ENCODE measurements at places on chromosomes 7 and 10.
A peak's percentile ranks its signal among the peaks of the same experiment; 100 is the strongest.

GRCh38 chr7:51067757-51068156 is 248.9 kb downstream of the COBL start:
- peaks cover 5% of the 10 kb centered on the region for H3K4me1 ChIP-seq
- H3K36me3 ChIP-seq, result no peaks in the 10 kb centered on the region
- no peak for DNase-seq
- no peak overlapping the region for H3K27ac ChIP-seq
- peaks cover 5% of the 10 kb centered on the region for H3K27me3 ChIP-seq

- peaks cover 7% of the 10 kb centered on the region for H3K4me1 ChIP-seq
- H3K27me3 ChIP-seq, result no peaks in the 10 kb centered on the region
- DNase-seq, result no peak
These were observed 23.5 kb upstream of the PPP3CB start for GRCh38 chr10:73519336-73519735.

DNA sequence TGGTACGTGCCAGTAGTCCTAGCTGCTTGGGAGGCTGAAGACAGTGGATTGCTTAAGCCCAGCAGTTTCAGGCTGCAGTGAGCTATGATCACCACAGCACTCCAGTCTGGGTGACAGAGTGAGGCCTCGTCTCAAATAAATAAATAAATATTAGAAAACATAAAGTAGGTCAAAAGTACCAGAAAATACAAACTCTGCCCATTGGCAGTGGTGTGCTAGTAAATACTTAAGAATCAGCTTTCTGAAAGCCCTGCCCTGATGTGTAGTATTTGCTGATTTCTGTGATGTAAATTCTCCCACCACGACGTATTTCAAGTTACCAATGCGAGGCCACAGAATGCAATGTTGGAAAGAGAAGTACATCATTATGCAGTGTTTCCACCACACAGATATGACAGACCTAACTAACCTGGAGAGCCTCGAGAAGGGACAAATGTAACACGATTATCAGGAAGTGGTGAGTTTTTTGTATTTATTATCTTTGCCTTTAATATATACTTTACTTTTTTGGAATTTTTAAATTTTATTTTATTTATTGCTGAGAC is 11.8 kb upstream of the MAP3K8 start:
- no peaks in the 10 kb centered on the region for H3K27me3 ChIP-seq
- H3K4me1 ChIP-seq, result peaks cover 18% of the 10 kb centered on the region
- H3K27ac ChIP-seq, result no peak overlapping the region

DNA sequence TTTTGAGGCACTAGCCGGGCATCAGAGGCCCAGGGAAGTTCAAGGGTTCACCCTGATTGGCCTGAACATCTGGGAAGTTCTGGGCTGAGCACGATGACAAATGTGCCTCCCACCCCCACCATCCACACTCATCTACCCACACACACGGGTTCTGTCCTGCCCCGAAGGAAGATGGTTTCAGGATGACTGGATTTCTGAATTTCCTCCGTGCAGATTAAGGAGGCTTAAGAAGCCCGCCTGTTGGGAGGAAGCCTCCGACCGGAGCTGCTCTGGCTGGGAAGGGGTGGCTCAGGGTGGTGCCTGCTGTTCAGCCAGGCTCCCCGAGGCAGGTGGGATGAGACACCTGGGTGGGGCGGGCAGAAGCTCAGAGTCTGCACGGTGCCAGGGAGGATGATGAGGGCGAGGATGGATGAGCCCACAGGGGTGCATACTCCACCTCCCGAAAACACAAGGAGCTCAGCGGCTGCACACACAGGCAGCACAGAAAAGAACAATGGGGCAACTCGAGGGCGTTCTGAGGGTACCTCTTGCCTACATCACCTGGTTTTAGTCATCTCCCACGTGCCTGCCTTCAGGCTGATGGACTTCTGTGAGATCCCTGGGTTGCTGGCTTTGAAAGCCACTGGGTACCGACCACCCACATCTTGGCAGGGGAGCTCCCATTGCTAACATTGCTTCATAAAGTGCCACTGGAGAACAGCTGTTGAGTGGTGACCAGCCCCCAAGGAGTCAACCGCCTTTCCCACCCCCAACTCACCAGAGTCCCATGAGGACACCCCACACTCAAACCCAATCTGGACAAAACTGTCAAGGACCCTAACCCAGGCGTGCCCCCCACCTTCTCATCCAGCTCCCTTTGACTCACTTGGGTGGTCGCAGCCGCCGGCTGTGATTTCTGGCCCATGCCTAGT is 41.2 kb downstream of the CALML3 start:
- peaks cover 6% of the 10 kb centered on the region for H3K36me3 ChIP-seq
- peaks cover 32% of the 10 kb centered on the region for H3K4me1 ChIP-seq
- H3K27me3 ChIP-seq, result no peaks in the 10 kb centered on the region
- no peak for DNase-seq
- peak overlapping the region; percentile 39 for H3K4me3 ChIP-seq

DNA sequence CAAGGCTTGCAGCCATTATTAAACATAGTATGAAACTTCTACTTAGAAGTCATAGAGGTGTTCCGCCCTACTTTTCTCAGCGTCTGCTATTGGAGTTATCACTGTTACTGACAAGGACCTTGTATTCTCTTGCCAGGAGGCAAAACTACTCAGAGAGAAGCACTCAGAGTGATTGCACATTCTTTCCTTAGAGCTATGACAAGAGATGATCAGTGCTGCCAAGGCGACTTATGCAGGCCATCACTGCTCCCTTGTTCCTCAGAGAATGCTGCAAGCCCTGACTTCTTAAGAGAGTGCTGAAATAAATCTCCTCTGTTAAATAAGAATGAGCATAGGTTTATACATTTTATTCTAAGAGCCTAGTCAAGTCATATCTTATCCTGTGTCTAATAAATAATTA is 534.6 kb upstream of the PHF14 start:
- H3K27ac ChIP-seq, result no peak overlapping the region
- no peak overlapping the region for H3K4me3 ChIP-seq
- no peaks in the 10 kb centered on the region for H3K27me3 ChIP-seq
- no peaks in the 10 kb centered on the region for H3K36me3 ChIP-seq

DNA sequence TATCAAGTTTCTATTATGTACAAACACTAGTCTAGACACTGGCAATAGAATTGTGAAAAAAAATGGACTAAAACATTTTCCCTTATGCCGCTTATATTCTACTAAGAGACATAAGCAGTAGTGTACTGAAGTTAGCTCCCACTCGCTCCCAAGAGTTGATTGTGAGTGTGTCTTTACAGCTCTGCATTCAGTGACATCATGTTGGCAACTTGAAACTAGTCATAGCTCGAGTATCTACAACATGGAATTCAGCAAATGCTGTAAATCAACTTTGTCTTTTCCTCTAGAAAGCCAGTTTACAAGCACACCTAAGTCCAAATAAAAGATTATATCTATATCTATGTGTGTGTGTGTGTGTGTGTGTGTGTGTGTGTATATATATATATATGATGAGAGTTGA is 58.8 kb upstream of the MAGI2 start:
- H3K4me1 ChIP-seq, result no peaks in the 10 kb centered on the region
- H3K4me3 ChIP-seq, result no peak overlapping the region
- H3K27me3 ChIP-seq, result no peaks in the 10 kb centered on the region
- no peak for DNase-seq

- H3K27ac ChIP-seq, result no peak overlapping the region
- no peaks in the 10 kb centered on the region for H3K36me3 ChIP-seq
- no peaks in the 10 kb centered on the region for H3K4me1 ChIP-seq
- no peak for DNase-seq
- peaks cover 41% of the 10 kb centered on the region for H3K27me3 ChIP-seq
- H3K4me3 ChIP-seq, result no peak overlapping the region
These were observed 20.0 kb downstream of the LAMB1 start for GRCh38 chr7:107982918-107983389.

- H3K4me3 ChIP-seq, result no peak overlapping the region
- H3K27me3 ChIP-seq, result peaks cover 61% of the 10 kb centered on the region
- peaks cover 2% of the 10 kb centered on the region for H3K36me3 ChIP-seq
These were observed 134.5 kb upstream of the RET start for GRCh38 chr10:42942279-42942950.

- no peaks in the 10 kb centered on the region for H3K36me3 ChIP-seq
- H3K4me1 ChIP-seq, result no peaks in the 10 kb centered on the region
- no peak overlapping the region for H3K4me3 ChIP-seq
- no peak for DNase-seq
- H3K27me3 ChIP-seq, result no peaks in the 10 kb centered on the region
These were observed 816.4 kb downstream of the GRM8 start for GRCh38 chr7:126436213-126436868.

DNA sequence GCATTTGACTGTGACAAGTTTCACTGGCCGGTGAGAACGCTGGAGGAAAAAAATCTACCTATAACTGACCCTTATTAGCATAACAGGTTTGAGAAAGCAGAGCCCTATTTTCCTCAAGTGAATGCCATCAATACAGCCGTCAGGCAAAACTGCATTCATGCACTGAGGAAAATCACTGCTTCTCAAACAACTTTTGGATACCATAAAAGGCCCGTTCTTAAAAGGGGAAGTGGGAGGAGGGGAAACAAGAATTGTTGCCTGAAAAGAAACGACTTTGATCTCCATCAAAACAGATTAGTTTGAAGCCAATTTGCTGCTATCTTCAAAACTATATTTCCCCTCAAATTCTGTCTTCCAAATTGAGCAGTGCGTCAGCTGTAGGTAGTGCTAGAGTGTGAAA is 670.6 kb downstream of the PCDH15 start:
- no peaks in the 10 kb centered on the region for H3K4me1 ChIP-seq
- DNase-seq, result no peak

DNA sequence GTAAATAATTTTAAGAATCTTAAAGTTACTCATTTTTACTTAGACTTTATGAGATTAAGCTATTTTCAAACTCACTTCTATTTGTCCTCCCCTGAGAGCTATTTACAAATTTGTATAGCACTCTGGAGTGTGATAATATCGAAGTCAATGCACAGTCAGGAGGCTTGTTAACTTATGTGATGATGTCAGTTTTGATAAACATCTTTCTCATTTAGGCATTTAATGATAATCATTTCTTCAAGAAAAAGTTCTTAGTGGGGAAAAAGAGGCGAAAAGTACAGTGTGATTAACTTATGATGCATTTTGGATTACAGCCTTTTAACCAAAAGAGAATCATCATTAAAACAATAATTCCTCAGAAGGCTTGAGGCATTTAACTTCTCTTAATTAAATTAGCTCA is 468.6 kb downstream of the AUTS2 start:
- H3K27ac ChIP-seq, result no peak overlapping the region
- H3K4me3 ChIP-seq, result no peak overlapping the region
- no peaks in the 10 kb centered on the region for H3K27me3 ChIP-seq
- no peaks in the 10 kb centered on the region for H3K36me3 ChIP-seq

GRCh38 chr10:133335246-133336117 is 1.2 kb downstream of the CALY start:
- peak overlapping the region; percentile 93 for H3K27ac ChIP-seq
- no peaks in the 10 kb centered on the region for H3K36me3 ChIP-seq
- peak; percentile 76 for DNase-seq
- peak overlapping the region; percentile 84 for H3K4me3 ChIP-seq

DNA sequence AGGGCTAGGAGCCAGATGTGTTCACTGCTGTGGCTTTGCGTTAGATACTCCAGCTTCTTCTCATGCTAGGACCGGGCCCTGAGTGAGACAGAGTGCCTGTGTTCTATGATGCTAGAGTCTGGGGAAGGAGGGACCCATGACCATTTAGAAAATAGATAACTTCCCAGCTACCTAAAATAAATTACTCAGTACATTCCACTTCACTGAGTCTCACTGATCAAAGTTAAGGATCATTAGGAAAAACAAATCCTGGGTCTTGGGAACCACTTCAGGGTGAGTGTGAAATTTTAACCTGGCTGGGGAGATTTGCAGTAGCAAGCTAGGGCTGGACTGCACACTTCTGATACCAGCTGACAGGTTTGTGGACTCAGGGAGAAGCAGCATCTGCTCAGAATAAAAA is 138.1 kb downstream of the EMX2 start:
- DNase-seq, result no peak
- no peak overlapping the region for H3K27ac ChIP-seq
- no peaks in the 10 kb centered on the region for H3K4me1 ChIP-seq
- H3K36me3 ChIP-seq, result no peaks in the 10 kb centered on the region
- H3K27me3 ChIP-seq, result peaks cover 22% of the 10 kb centered on the region

DNA sequence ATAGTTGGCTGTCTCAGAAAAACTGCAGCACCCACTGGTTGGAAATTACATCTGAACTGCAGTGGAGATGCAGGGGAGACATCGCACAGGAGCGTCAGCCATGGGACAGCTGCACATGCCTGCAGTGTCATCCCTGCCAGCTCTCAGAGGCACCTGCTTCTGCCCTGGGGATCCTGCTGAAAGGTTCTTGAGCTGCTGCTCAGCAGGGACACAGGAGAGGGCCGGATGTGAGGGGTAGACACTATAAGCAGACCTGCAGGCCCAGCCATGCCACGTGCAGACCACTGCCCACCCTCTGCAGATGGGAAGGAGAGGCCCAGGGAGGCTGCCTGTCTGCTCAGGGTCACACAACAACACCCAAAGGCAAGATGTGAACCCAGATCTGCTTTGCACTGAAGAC is 601.4 kb downstream of the DNAJB6 start:
- no peaks in the 10 kb centered on the region for H3K4me1 ChIP-seq
- no peak for DNase-seq
- no peaks in the 10 kb centered on the region for H3K36me3 ChIP-seq
- no peak overlapping the region for H3K4me3 ChIP-seq
- H3K27me3 ChIP-seq, result peaks cover 23% of the 10 kb centered on the region
- no peak overlapping the region for H3K27ac ChIP-seq

DNA sequence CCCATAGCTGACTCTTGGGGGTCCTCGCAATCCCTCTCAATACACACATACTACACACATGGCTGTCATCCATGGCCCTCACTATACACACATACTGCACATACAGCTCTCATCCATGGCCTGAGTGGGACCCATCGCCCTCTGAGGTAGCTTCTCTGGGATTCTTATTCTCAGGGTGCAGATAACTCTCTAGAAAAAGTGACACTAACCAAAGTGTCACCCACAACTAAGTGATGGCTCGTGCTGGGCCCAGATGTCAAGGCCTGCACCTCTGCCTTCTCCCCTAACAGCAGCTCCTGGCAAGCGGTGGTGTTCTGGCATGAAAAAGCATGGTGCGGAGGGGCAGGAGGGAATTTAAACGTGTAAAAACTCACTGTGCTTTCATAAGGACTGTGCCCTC is 62.7 kb upstream of the ZPBP start:
- H3K27ac ChIP-seq, result peak overlapping the region; percentile 92
- no peaks in the 10 kb centered on the region for H3K27me3 ChIP-seq
- no peak for DNase-seq
- H3K36me3 ChIP-seq, result no peaks in the 10 kb centered on the region
- H3K4me1 ChIP-seq, result peaks cover 23% of the 10 kb centered on the region

GRCh38 chr10:52566471-52567246 is 205.9 kb downstream of the MBL2 start:
- DNase-seq, result no peak
- no peaks in the 10 kb centered on the region for H3K4me1 ChIP-seq
- no peaks in the 10 kb centered on the region for H3K36me3 ChIP-seq
- H3K27me3 ChIP-seq, result no peaks in the 10 kb centered on the region

- H3K27me3 ChIP-seq, result no peaks in the 10 kb centered on the region
- no peak overlapping the region for H3K27ac ChIP-seq
- H3K4me1 ChIP-seq, result no peaks in the 10 kb centered on the region
- no peak for DNase-seq
These were observed 105.6 kb downstream of the NSUN6 start for GRCh38 chr10:18545621-18546305.
